ENCODE measurements at places on chromosomes 16 and 17.

- DNase-seq: no peak
Measured at GRCh38 chr16:19223235-19224170, 55.5 kb downstream of the SYT17 start.

- DNase-seq: no peak
Measured at GRCh38 chr17:77742579-77742978, 215.9 kb upstream of the TNRC6C start.

- DNase-seq: no peak
Measured at GRCh38 chr16:71426069-71426879, 15.6 kb downstream of the TLE7 start.

- DNase-seq: no peak
Measured at GRCh38 chr16:89040861-89041570, 52.6 kb upstream of the ACSF3 start.

- DNase-seq: no peak
Measured at GRCh38 chr17:7710301-7710700, 5.3 kb downstream of the EFNB3 start.

DNA sequence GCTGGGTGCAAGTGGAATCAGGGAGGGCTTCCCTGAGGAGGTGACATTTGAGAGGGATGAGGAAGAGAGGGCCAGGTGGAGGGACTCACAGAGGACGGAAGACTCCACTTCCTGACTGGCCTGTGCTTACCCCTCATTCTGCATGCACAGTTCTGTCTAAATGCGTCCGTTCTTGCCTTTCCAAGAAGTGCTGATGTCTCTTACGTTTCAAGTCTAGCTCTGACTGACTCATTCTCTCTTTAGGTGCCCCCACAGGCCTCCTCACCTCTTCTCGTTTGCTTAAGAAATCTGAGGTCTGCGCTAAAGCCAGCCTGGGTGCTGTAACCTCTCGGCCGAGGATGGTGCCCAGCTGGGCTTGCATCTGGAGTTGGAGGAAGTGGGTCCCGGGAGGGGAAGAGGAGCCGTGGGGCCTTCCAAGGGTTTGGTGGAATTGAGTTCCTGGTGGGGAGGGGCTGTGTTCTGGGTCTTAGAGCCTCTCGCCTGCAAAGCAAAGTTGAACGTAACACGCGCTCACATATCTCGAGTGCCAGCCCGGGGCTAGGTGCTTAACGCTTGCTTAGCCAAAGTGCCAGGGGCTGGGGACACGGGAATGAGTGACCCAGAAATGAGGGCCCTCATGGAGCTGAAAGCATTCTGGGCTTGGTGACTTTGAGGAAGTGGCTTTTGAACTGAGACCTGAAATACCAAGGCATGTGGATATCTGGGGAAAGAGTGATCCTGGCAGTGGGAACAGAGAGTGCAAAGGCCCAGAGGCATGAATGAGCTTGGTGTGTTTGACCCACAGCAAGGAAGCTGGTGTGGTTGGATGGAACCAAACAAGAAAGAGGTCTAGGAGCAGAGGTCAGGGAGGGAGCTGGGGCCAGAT, 4.8 kb downstream of the IL4R start:
- DNase-seq: peak; percentile 32

DNA sequence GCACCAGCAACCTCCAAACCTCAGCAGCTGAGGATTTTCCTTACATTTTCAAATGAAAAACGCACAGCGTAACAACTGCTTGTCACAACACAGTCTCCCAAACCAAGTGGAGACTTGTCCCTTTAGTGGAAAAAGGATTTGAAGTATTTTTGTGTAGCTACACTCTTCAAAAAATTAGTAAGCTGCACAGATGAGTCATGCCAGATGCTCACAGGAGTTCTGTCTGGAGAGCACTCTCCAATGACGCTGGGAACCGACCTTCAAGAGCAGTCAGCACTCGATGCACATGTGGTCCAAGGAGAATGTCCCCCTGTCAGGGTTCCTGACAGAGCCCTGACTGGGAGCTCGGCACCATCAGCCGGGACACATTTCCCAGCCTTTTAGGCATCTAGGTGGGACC, 39.8 kb downstream of the MAP1LC3B start:
- DNase-seq: no peak

All from stimulated activated CD8-positive, alpha-beta memory T cell treated with anti-CD3 and anti-CD28 coated beads, Interleukin-4, amount 100 ng/mL, for 1 hour (primary cell).